ENCODE measurements at places on chromosomes 7 and 10. TPM values are rescaled to one million over a fixed set of nuclear protein-coding genes. Genes with fewer than 3 reads are reported as not detected.

Gene PDE1C
- not detected for total RNA-seq

Gene TAS2R41
- not detected for total RNA-seq

Gene NPSR1
- not detected for total RNA-seq

Gene CHRM2
- not detected for total RNA-seq

Gene COL28A1
- 0.16 TPM for total RNA-seq

Gene AGAP9
- total RNA-seq: 7.0 TPM

Gene IGFBP3
- total RNA-seq: 0.34 TPM

Gene ATXN7L1
- total RNA-seq: 12.5 TPM

Gene ZNF92
- total RNA-seq: 21.5 TPM

Gene TAX1BP1
- total RNA-seq: 129 TPM

Gene RSPH10B2
- 0.89 TPM for total RNA-seq

Gene BTBD16
- total RNA-seq: not detected

Gene SPDYE1
- not detected for total RNA-seq

Gene CPXM2
- total RNA-seq: not detected

Gene KIAA1549
- total RNA-seq: 0.93 TPM

Gene TACR2
- total RNA-seq: not detected

- DNase-seq: no peak
These were observed 39.7 kb downstream of the CDC14C start for GRCh38 chr7:48964074-48964473.

DNA sequence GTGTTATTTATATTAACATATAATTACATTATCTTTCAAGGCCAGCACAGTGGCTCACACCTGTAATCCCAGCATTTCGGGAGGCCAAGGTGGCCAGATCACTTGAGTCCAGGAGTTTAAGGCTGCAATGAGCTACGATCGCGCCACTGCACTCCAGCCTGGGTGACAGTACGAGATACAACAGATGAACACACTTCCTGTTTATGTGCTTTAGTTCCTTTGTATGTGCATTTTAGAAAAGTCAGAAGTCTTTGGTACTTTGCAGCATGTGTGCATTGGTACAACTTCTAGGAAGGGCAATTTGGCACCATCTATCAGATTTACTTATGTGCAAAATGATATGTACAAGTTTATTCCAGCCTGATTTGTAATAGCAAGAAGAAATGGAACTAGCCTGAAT, 13.3 kb downstream of the SLC35G1 start:
- no peak for DNase-seq

- no peak for DNase-seq
These were observed 234.3 kb downstream of the CACNA2D1 start for GRCh38 chr7:82209179-82209747.

DNA sequence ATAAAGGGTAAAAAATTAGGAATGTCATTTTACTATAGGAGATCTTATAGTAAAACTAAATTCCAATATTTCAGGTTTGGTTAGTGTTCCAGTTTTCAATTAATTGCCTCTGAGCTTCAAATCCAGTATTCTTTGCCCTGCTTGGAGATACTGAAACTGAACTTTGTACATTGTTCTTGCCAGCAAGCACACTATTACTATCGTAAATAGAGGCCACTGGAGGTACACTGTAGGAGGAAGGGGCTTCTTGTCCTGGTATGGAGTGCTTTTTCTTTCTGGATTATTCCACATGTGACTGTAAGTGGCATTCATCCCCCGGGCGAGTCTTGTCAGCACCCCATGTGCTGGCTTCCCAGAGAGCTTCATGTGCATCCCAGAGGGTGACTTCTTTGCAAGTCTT, 234.7 kb upstream of the PTPRZ1 start:
- no peak for DNase-seq

- DNase-seq: no peak
These were observed 40.4 kb upstream of the AGMO start for GRCh38 chr7:15602236-15602635.

DNA sequence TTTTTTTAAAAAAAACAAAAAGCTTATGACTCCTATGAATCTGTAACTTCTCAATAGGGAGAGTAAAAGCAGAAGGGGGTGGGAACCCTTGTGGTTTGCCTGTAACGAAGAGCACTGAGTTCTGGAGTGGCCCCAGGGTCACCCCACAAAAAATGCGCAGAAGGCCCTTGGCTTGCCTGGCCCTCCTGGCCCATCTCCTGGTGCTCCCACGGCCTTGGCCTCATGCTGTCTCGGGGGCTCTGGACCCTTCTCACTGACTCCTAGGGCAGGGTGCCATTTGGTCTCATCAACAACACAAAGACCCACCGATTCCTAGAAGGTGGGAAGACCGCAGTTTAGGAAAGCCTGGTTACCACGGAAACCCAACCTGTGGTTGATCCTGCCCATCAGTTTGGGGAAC, 40.8 kb downstream of the ZNF467 start:
- no peak for DNase-seq

GRCh38 chr7:90472805-90473540, 3.5 kb downstream of the PTTG1IP2 start:
- no peak for DNase-seq

DNA sequence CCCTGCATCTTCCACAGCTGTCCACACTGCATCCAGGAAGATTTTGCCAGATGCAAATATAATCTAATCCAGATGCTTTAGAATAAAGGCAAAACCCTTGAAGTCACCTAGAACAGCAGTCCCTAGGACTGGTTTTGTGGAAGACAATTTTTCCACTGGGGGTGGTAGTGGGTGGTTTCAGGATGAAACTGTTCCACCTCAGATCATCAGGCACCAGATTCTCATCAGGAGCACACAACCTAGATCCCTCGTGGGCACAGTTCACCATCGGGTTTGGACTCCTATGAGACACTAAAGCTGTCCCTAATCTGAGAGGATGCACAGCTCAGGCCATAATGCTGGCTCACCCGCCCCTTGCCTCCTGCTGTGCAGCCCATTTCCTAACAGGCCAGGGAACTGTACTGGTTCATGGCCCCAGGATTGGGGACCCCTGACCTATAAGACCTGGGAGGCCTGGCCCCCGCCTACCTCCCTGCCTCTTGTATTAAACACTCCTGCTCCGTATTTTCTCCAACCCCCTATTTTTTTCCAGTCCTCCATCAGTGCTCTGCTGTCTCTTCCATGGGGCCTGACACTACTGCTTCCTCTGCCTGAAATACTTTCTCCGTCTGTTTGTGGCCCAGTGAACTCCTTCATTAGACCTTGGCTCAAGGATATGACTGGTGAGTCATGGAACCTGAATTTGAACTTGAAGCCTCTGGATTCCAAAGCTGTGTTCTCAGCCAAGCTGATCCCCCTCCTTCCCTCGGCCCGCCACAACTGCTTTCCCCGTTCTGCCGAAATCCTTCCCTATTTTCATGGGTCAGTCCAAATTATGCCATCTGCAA, 79.9 kb upstream of the RHEB start:
- DNase-seq: no peak

DNA sequence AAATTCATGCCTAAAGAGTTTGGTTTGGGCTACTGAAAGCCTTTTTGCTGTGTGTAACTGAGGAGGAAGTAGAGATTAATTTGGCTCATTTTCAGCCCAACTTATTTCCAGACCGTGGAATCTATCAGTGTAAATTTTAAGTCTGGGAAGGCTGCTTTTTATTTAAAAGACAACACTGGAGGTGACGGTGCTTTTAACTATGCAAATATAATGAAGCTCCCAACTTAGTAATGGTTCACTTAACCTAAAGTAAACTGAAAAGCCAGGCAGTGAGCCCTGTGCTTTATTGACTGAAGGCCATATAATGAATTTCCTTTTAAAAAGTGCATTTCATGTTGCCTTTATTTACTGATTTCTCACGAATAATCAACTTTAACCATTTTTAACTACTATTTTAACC, 127.2 kb downstream of the NPY start:
- DNase-seq: no peak

DNA sequence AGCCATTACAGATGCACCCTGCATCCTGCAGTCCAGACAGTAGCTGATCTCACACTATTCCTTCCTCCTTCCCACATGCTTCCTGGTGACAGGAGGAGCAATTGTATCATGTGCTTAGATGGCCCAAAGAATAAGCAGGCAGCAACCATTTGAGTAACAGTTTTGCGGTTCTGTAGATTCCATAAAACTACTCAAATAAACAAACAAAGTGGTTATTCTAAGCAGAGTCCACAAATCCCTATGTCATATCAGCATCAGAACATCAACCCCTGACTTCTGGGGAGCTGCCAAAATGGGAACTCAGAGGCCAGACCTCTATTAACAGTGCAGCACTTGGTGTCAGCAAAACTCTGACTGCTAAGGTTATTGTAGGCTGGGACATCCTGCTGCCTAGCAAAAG, 226.0 kb downstream of the SORCS1 start:
- DNase-seq: no peak

GRCh38 chr10:28315140-28315539, 12.3 kb upstream of the MPP7 start:
- DNase-seq: no peak

DNA sequence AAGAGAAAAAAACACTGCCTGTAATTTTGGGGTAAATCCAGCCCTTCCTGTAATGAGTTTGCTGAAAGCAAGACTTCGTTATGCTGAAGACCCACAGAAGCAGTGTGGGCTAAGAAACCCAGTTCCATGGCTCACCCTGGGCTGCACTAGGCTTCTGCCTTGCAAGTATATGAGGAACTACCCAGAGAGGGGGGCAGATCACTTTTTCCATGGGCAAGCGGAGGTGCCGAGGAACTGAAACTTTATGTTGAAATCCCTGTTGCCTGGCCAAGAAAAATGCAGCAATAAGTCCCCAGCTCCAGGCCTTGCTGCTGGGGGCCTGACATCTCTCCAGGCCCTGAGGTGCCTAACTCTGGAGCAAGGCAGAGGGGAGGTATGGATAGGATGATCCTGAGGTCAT, 8.5 kb downstream of the RASSF4 start:
- DNase-seq: no peak

GRCh38 chr7:116679500-116679899, 7.5 kb downstream of the MET start:
- DNase-seq: no peak

DNA sequence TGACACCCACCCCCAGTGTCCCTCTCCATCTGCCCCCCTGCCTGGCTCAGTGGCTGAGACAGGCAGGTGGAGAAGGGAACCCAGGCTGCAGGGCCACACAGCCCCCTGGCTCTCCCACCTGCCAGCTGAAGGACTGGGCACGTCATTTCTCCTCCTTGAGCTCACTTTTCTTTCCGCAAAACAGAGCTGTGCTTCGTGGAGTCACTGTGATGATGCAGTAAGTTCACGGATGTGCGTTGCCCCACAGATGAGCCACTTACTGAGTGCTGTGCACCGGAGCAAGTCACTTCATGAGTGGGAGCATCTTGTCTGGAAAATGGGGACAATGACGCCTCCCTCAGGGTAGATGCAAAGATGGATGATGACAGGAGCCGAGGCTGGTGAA, 2.7 kb downstream of the OPN4 start:
- no peak for DNase-seq

- no peak for DNase-seq
These were observed 59.4 kb downstream of the PLCE1 start for GRCh38 chr10:94052866-94053791.

DNA sequence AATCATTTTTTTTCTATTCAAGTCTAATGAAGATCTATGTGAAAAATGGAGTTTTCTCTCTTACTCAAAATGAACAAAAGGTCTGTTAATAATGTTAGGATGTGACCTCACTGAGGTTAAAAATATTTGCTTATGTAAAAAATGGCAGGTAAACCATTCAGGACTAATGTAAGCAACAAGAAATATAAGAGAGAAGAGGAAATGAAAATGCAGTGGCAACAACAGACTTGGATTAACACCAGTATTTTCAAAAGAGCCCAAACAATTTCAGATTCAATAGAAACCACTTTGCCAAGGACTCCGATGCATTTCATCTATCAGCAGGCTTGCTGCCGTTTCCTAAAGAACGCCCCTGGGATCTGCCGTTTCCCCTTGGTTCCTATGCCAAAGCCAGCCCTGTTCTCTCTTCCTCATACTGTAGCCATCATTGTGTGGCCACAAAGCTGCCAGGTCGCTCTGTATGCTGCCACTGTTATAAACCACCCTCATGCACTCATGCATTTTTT, 66.4 kb downstream of the MTURN start:
- DNase-seq: no peak

GRCh38 chr10:92239600-92240288, 51.1 kb downstream of the CPEB3 start:
- DNase-seq: peak; percentile 40

DNA sequence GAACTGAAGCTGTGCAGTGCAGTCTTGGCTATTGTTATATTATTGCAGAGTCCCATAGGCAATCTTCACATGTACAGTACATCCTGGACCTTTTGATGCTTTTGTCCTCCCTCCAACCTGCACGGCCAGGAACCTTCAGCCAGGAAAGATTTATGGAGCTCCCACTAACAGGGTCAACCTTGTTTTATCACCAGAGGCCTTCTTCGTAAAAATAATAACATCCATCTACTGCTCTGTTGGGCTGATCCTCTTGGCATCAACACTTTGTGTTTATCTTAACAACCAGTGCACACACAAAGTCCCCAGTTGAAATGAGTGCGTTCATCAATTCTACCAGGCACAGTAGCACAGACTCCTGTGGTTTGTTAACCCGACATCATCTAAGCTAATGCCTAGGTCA, 72.4 kb downstream of the AGMO start:
- DNase-seq: no peak

DNA sequence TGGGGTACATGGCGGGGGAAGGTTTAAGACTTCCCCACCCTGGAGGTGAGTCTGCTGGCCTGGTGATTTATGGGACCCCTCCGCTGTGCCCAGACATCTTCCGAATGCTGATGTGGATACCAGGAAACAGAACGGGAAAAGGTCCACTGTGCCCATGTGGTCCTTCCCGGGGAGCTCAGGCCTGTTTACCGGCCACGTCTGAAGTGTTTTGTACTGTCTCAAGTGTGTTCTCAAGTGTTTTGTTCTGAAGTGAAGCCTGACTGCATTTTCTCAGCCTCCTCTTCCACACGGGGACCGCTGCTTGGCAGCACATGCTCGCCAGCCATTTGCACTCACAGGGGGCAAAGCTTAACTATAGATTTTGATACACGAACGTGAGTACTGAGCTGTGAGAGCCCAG, 127.2 kb downstream of the TEX36 start:
- no peak for DNase-seq

All from activated T-cell treated with anti-CD3 and anti-CD28 coated beads, Interleukin-2, amount 50 U/mL, for 72 hours (primary cell).